GM10248 (cell line): ENCODE measurements at places on chromosomes 4 and X.
A peak's percentile ranks its signal among the peaks of the same experiment; 100 is the strongest.

DNA sequence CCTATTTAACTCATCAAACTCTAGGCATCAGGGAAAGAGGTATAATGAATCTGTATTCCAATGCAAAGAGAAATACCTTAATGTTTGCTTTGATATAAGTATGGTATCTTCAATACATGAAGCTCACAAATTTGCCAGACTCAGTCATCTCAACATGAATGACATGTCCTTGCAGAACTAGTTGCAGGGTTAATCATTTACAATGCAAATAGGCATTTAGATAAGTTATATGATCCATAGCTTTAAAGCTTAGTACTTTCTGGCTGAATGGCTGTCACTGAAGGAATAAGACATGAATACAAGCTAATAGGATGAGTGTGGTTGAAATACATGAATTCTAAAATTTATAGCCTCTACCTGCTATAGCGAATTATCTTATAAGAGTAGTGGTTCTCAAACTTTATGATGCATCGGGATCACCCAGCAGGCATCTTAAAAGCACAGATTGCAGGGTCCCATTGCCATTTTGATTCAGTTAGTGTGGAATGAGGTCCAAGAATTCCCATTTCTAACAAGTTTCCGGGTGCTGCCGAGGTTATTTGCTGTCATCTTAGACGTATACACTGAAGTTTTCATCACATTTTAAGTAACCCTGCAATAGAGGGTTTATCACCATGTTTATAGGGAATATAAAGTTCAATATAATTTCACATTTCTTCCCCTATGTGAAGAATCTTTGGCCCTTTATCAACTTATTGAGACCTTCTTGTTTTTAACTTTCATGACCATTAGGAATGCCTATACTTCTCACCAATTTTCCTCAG is 439.2 kb downstream of the ARHGAP24 start:
- no peak for DNase-seq

GRCh38 chrX:132648895-132649294 is 160.1 kb upstream of the MBNL3 start:
- DNase-seq: no peak

GRCh38 chr4:181962321-181962720 is 280.9 kb upstream of the TENM3 start:
- DNase-seq: no peak

DNA sequence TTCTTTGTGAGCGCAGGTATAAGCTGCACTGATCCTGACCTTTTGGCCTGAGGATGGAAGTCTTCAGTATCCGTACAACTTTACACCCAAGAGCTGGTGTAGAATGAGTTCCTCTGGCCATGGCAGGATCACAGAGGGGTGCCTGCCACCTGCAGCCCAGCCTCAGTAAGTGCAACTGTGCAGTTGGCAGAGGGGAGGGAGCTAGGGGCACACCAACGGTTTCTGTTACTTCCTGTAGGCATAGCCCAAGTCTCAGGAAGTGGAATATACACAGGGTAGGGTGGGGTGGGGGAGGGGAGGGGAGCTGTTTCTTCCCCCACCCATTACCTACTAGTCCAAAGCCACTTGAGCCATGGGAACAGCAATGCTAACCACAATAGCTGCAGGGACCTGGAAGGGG is 85.4 kb upstream of the GBA3 start:
- DNase-seq: peak; percentile 14

DNA sequence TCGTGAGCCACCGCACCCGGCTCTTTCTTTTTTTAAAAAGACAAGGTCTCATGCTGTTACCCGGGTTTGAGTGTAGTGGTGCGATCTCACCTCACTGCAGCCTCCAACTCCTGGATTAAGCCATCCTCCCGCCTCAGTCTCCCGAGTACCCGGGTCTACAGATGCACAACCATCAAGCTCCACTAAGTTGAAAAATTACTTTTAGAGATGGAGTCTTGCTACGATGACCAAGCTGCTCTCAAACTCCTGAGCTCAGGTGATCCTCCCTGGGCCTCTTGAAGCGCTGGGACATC is 2.0 kb downstream of the SLC25A6 start:
- no peak for DNase-seq

GRCh38 chr4:139153411-139154133 is 23.4 kb downstream of the ELF2 start:
- no peak for DNase-seq

GRCh38 chr4:143558823-143559756 is 45.6 kb downstream of the SMARCA5 start:
- DNase-seq: peak; percentile 79

DNA sequence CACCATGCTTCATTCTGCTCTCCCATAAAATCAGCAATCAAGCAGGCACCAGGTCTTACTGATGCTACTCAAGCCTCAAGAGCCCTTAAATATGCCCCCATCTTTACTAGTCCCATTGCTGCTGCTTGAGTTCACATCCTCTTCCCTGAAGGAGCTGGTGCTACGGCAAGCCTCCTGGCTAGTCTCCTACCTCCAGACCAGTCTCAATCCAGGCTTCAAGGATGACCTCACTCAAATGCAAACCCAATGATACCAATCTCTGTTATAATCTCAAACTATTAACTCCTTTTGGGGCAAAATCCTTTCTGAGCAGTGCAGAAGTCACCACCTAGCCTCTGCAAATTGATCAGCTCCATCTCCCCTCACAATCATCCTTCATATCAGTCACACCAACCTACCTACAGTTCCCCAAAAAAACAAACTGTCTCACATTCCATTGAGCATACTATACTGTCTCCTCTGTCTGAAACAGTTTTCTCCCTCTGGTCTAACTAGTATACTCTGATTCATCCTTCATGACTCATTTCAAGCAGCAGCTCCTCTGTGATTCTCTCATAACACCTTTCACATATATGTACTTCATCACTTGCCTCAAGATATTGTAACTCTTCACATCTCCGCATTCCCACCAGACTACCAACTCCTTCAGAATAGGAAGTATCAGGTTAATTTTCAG is 30.0 kb downstream of the PAPSS1 start:
- DNase-seq: no peak

- DNase-seq: no peak
These were observed 232.2 kb upstream of the SLIT2 start for GRCh38 chr4:20019310-20020015.
